Breast epithelium (tissue), 4 donors: ENCODE measurements at places on chromosomes 5 and 9. TPM values are rescaled to one million over a fixed set of nuclear protein-coding genes. Genes with fewer than 3 reads are reported as not detected.
A peak's percentile ranks its signal among the peaks of the same experiment; 100 is the strongest.

- no peak for DNase-seq
- peaks cover 15% of the 10 kb centered on the region for H3K27me3 ChIP-seq
- no peaks in the 10 kb centered on the region for H3K4me1 ChIP-seq
- no peak overlapping the region for H3K4me3 ChIP-seq
These were observed 3.3 kb upstream of the OR2V1 start for GRCh38 chr5:181134259-181134658.

DNA sequence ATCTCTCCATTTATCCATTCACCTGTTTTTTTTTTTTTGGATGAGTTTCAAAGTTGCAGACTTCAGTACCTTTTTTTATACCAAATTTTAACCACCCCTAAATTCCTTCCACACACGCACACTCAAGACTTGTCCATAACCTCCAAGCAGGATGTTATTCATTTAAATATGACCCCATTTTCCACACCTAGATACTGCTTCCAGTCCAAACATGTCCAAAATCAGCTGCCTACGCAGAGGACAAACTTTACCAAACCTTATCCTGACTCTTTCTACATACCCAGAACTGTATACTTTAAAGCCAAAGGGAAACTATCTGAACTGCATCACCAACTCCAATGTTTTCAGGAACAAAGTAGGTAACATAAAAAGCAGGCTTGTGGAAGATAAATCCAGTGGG is 36.0 kb upstream of the FYB1 start:
- DNase-seq = no peak
- H3K27me3 ChIP-seq = no peaks in the 10 kb centered on the region
- no peak overlapping the region for H3K4me3 ChIP-seq
- no peak overlapping the region for H3K27ac ChIP-seq

DNA sequence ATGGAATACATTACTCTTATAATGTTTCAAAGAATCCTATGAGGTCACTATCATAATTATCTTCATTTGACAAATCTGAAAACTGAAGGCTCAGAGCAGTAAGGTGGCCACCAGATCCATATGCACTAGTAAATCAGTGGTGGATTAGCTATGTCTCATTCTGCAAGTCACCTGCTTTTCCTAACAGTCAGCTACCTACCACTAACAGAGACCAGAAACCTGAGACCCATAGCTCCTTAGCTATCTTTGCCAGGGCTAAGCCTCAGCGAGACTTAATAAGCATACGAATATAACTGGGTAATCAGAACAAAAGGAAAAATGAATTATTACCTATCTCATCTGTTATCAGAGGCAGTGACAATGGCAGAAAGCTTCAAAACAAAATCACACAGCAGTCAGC is 118.7 kb downstream of the AUH start:
- H3K36me3 ChIP-seq = no peaks in the 10 kb centered on the region
- no peaks in the 10 kb centered on the region for H3K27me3 ChIP-seq
- H3K27ac ChIP-seq = no peak overlapping the region
- no peak for DNase-seq
- no peaks in the 10 kb centered on the region for H3K4me1 ChIP-seq

- H3K36me3 ChIP-seq = no peaks in the 10 kb centered on the region
- H3K4me1 ChIP-seq = no peaks in the 10 kb centered on the region
- no peak overlapping the region for H3K27ac ChIP-seq
- no peak overlapping the region for H3K4me3 ChIP-seq
- no peaks in the 10 kb centered on the region for H3K27me3 ChIP-seq
These were observed 637.8 kb upstream of the MEF2C start for GRCh38 chr5:89520771-89521170.

DNA sequence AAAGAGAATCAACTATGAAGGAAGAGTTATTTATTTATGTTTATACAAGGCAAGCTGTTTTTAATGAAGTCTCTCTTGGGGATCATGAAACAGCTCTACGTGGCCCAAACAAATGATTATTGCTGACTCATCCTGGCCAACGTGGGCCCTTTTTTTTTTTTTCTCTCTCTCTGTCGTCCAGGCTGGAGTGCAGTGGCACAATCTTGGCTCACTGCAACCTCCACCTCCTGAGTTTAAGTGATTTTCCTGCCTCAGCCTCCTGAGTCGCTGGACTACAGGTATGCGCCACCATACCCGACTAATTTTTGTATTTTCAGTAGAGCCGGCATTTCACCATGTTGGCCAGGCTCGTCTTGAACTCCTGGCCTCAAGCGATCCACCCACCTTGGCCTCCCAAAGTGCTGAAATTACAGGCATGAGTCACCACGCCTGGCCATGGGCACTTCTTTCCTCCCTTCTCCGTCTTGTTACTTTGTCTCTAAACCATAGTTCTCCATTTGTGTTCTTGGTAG is 98.3 kb downstream of the BASP1 start:
- no peak overlapping the region for H3K27ac ChIP-seq
- no peak for DNase-seq
- no peaks in the 10 kb centered on the region for H3K36me3 ChIP-seq
- H3K27me3 ChIP-seq = no peaks in the 10 kb centered on the region
- H3K4me1 ChIP-seq = no peaks in the 10 kb centered on the region

- no peaks in the 10 kb centered on the region for H3K4me1 ChIP-seq
- DNase-seq = no peak
- H3K27me3 ChIP-seq = no peaks in the 10 kb centered on the region
- H3K27ac ChIP-seq = no peak overlapping the region
- no peak overlapping the region for H3K4me3 ChIP-seq
These were observed 48.4 kb downstream of the GALNT10 start for GRCh38 chr5:154238776-154239481.

- H3K36me3 ChIP-seq = no peaks in the 10 kb centered on the region
- H3K4me3 ChIP-seq = peak overlapping the region; percentile 32
- no peak for DNase-seq
- H3K27ac ChIP-seq = peak overlapping the region; percentile 7
- H3K27me3 ChIP-seq = no peaks in the 10 kb centered on the region
- H3K4me1 ChIP-seq = no peaks in the 10 kb centered on the region
These were observed 446.2 kb upstream of the RIOK2 start for GRCh38 chr5:97629276-97629675.

GRCh38 chr5:149447373-149448367 is 68.6 kb upstream of the IL17B start:
- H3K36me3 ChIP-seq = no peaks in the 10 kb centered on the region
- peaks cover 16% of the 10 kb centered on the region for H3K4me1 ChIP-seq
- peak overlapping the region; percentile 70 for H3K27ac ChIP-seq
- DNase-seq = peak; percentile 76

- no peaks in the 10 kb centered on the region for H3K27me3 ChIP-seq
- H3K27ac ChIP-seq = no peak overlapping the region
- H3K4me1 ChIP-seq = no peaks in the 10 kb centered on the region
- no peak overlapping the region for H3K4me3 ChIP-seq
These were observed 32.8 kb downstream of the VPS13A start for GRCh38 chr9:77210116-77210515.

- H3K4me1 ChIP-seq = peaks cover 14% of the 10 kb centered on the region
- H3K27ac ChIP-seq = no peak overlapping the region
- H3K4me3 ChIP-seq = peak overlapping the region; percentile 64
- no peak for DNase-seq
- no peaks in the 10 kb centered on the region for H3K36me3 ChIP-seq
These were observed 625 bp downstream of the EXOSC2 start for GRCh38 chr9:130694205-130694604.

GRCh38 chr9:116182876-116183275 is 29.3 kb downstream of the PAPPA start:
- no peak overlapping the region for H3K4me3 ChIP-seq
- no peak overlapping the region for H3K27ac ChIP-seq
- H3K4me1 ChIP-seq = no peaks in the 10 kb centered on the region
- DNase-seq = no peak
- no peaks in the 10 kb centered on the region for H3K27me3 ChIP-seq
- no peaks in the 10 kb centered on the region for H3K36me3 ChIP-seq

DNA sequence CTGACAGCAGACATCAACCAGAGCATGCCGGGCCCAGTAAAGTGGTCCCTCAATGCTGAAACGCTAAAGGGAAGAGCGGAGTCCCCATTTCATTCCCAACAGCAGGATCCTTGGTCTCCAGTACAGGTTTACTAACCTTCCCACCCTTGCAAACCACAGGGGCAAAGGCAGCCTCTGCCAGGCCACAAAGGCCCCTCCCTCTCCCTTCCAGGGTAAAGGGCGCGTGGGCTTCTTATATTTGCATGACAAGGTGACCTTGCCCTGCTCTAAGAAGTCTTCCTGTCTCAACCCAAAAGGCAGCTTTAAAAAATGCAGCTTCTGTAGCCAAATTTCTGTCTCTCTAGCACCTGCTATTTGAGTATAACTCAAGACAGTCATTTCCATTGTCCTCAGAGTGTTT is 131.5 kb upstream of the PTCH1 start:
- H3K27me3 ChIP-seq = no peaks in the 10 kb centered on the region
- no peaks in the 10 kb centered on the region for H3K4me1 ChIP-seq
- H3K27ac ChIP-seq = no peak overlapping the region
- no peaks in the 10 kb centered on the region for H3K36me3 ChIP-seq
- DNase-seq = no peak

- H3K4me3 ChIP-seq = no peak overlapping the region
- H3K36me3 ChIP-seq = no peaks in the 10 kb centered on the region
- H3K4me1 ChIP-seq = no peaks in the 10 kb centered on the region
- no peaks in the 10 kb centered on the region for H3K27me3 ChIP-seq
These were observed 132.0 kb downstream of the FAM174A start for GRCh38 chr5:100667161-100667630.

GRCh38 chr9:117415358-117415914 is 579 bp upstream of the ASTN2 start:
- no peaks in the 10 kb centered on the region for H3K4me1 ChIP-seq
- DNase-seq = no peak
- H3K4me3 ChIP-seq = peak overlapping the region; percentile 54
- no peaks in the 10 kb centered on the region for H3K27me3 ChIP-seq
- no peak overlapping the region for H3K27ac ChIP-seq
- no peaks in the 10 kb centered on the region for H3K36me3 ChIP-seq

- H3K4me3 ChIP-seq = no peak overlapping the region
- no peak overlapping the region for H3K27ac ChIP-seq
- no peaks in the 10 kb centered on the region for H3K4me1 ChIP-seq
- DNase-seq = no peak
- H3K36me3 ChIP-seq = no peaks in the 10 kb centered on the region
- no peaks in the 10 kb centered on the region for H3K27me3 ChIP-seq
These were observed 371.3 kb downstream of the DMRT2 start for GRCh38 chr9:1421436-1421835.

DNA sequence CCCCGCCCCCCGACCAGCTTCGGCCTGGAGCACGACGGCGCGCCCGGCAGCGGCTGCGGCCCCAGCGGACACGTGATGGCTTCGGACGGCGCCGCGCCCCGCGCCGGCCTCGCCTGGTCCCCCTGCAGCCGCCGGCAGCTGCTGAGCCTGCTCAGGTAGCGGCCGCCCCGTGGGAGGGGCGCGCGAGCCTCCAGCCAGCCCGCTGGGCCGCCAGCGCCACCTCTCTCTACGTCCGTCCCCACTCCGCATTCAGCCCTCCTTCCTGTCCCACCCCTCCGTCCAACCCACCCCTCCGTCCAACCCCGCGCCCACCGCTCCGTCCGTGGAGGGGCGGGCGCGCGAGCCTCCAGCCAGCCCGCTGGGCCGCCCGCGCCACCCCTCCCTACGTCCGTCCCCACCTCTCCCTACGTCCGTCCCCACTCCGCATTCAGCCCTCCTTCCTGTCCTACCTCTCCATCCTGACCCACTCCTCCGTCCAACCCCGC is 6.5 kb downstream of the ADAMTS13 start:
- H3K27ac ChIP-seq = no peak overlapping the region
- H3K4me1 ChIP-seq = no peaks in the 10 kb centered on the region
- H3K4me3 ChIP-seq = peak overlapping the region; percentile 73
- DNase-seq = no peak
- H3K27me3 ChIP-seq = no peaks in the 10 kb centered on the region

DNA sequence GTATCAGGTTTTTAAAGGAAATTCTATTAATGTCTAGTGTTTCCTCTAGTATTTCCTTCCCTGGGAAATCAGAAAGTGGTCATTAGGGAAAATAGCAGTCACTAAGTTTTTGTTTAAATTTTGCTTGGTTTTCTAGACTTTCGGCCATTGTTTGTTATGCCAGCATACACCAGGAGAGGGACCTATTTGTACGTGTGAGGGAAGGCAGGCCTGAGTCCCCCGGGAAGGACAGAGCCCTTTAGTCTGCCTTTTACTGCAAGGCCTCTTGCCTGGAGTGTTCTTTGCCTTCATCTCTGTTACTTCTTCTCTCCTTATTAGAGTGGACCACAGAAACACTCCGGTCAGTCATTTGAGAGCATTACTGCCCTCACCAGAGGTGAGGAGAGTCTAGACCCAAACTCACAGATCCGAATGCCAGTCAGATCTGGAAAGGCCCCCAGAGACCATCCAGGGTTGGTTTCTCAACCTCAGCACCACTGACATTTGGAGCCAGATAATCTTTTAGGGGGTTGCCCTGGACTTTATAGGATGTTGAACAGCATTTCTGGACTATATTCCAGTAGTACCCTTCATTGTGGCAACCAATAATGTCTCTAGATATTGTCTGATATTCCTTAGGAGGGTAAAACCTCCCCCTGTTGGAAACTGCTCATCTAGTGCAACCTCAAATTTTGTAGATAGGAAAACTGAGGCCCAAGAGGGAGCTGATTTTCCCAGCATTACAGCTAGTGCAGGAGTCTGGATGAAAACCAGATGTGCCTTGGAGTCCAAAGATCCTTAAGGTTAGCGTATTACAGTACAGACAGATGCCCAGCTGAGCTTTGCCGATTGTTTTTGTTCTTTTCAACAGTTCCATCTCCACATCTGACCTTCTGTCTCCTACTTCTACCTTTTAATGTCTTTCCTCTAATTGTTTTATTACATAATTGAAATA is 93.0 kb upstream of the NIPAL4 start:
- no peak overlapping the region for H3K27ac ChIP-seq
- H3K4me1 ChIP-seq = no peaks in the 10 kb centered on the region
- H3K36me3 ChIP-seq = no peaks in the 10 kb centered on the region
- no peak for DNase-seq
- no peaks in the 10 kb centered on the region for H3K27me3 ChIP-seq

DNA sequence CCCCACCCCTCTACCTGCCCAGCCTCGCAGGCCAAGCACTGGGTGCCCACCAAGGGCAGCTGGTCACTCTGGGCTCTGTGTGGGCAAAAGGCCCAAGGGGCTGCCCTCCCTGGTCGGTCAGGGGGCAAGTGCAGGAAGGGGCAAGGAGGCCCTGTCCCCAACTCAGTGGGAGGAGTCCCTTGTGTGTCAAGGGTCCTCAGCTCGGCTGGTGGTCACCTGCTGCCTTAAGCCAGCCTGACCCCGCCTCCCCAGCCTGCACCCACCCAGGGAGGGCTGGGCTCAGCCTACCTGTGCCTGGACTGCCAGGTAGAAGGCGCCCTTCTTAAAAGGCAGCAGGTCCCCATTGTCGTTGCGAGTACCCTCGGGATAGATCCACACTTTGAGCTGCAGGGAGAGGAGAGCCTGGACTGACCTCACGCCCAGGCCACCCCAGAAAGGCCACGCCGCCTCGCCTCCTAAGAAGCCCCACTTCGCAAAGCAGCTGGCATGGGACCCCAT is 10.9 kb downstream of the AGPAT2 start:
- H3K4me3 ChIP-seq = no peak overlapping the region
- H3K4me1 ChIP-seq = no peaks in the 10 kb centered on the region
- no peak for DNase-seq
- no peaks in the 10 kb centered on the region for H3K36me3 ChIP-seq

PCDHGC3 gene
- 29.6 TPM for total RNA-seq

LIX1 gene
- not detected for total RNA-seq

NMUR2 gene
- not detected for total RNA-seq

SHC3 gene
- 2.3 TPM for total RNA-seq

SPATA9 gene
- 0.33 TPM for total RNA-seq

MRPL41 gene
- total RNA-seq = 71.8 TPM

DDX46 gene
- 37.8 TPM for total RNA-seq

SLC1A3 gene
- 87.5 TPM for total RNA-seq

PCSK1 gene
- total RNA-seq = 2.4 TPM
